ENCODE measurements at places on chromosomes 11 and 22.
A peak's percentile ranks its signal among the peaks of the same experiment; 100 is the strongest.

DNA sequence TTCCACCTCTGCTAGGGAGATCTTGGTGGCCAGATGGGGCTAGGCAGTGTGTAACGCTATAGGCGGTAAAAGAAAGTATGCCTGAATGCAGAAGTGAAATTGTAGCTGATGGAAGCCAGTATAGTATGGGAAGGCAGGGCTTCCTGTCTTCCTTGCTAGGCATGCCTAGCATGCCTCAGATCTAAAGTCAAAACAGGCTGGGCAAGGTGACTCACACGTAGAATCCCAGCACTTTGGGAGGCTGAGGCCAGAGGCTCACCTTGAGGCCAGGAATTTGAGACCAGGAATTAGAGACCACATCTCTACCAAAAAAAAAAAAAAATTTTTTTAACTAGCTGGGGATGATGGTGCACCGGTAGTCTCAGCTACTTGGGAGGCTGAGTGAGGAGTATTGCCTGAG lies 281.7 kb upstream of the MTNR1B start:
- DNase-seq, result no peak

DNA sequence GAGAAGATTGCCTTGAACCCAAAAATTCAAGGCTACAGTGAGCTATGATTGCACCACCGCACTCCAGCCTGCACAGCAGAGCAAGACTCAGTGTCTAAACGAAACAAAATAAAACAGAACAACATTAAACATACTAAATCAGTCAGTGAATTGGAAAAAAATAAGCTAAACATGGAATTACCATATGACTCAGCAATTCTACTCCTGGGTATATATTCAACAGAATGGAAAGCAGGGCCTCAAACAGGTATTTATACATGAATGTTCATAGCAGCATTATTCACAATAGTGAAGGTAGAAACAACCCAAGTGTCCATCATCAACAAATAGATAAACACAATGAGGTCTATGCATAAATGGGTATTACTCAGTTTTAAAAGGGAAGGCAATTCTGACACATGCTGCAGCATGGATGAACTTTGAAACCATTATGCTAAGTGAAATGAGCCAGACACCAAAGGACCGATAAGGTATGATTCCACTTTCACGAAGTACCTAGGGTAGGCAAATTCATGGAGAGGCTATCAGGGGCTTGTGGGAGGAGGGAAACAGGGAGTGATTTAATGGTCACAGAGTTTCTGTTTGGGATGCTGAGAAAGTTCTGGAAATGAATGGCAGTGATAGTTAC lies 15.5 kb downstream of the NTM start:
- no peak for DNase-seq

- no peak for DNase-seq
Measured at GRCh38 chr11:725624-726202, 19.7 kb downstream of the EPS8L2 start.

GRCh38 chr11:47007579-47007978 lies 71.0 kb downstream of the CSTPP1 start:
- no peak for DNase-seq

- DNase-seq, result no peak
Measured at GRCh38 chr11:10503221-10503620, 37.8 kb downstream of the RNF141 start.

GRCh38 chr22:47260551-47260950 lies 498.1 kb downstream of the TBC1D22A start:
- no peak for DNase-seq

- DNase-seq, result no peak
Measured at GRCh38 chr11:64916040-64916774, 802 bp downstream of the ATG2A start.

- no peak for DNase-seq
Measured at GRCh38 chr11:118054712-118055640, 21.9 kb upstream of the TMPRSS4 start.

GRCh38 chr11:66100272-66101065 lies 30.4 kb downstream of the PACS1 start:
- DNase-seq, result no peak

DNA sequence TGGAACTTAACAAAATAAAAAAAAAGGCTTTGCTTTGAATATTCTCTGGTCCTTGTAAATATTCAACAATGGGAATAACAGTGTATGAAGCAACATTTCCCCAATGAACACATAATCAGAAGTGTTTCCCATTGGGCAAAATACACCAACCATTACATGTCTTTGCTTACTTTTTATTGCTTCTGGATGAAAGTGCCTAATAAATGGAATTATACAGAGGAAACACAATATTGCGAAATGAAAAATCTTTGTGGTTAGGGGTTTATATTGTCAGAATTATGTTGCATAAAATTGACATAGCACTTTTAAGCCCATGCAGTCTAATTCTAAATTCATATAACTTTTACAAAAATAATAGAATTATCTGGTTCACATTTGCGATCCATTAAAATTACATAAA lies 386.4 kb downstream of the DCDC1 start:
- no peak for DNase-seq

DNA sequence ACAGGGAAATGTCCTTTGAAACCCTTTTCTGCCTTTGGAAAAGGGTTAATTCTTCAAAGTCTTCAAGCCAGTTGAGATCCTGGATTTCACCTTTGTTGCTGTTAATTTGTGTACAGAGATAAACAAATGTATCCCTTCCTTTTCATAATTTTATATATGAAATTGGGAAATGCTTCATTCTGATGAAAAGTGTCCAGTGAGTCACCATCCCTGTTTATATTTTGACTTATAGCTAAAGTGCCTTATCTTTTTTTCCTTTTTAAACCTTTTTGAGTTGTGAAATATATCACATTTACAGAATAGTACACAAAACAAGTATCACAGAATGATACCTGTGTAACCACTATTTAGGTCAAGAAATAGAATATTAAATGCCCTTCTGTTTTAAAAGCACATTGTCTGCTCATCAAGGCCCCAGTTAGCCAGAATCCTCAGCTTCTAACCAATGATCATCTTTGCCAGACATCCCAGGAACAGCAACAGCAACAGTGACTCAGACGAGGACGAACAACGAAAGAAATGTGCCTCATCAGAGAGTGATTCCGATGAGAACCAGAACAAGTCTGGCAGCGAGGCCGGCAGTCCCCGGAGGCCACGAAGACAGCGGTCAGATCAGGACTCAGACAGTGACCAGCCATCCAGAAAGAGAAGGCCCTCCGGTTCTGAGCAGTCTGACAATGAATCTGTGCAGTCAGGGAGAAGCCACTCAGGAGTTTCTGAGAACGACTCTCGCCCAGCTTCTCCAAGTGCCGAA lies 27.3 kb downstream of the CTR9 start:
- peak; percentile 29 for DNase-seq

- no peak for DNase-seq
Measured at GRCh38 chr11:107704451-107704850, 7.4 kb downstream of the SLN start.

DNA sequence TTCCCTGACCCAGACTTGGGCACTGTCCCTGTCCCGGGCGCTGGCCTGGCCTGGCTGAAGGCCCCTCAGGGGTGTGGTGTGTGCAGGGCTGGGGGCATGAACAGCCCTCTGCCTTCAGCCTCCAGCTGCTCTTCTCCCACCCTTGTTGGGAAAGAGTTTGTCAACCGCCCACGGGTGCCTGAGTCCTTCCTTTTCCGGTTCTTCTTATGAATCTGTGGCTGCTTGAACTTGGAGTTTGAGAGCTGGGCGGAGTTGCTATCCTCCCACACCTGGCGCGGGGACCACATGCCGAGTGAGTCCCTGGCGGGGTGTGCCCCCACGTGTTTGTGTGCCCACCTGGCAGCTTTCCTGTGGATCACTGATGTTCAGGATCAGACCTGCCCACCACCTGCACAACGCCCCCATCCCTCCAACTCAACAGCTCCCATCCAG lies 13.4 kb downstream of the NFAM1 start:
- no peak for DNase-seq

- no peak for DNase-seq
Measured at GRCh38 chr11:126538071-126538470, 182.6 kb downstream of the ST3GAL4 start.

GRCh38 chr22:20264614-20265452 lies 3.3 kb downstream of the RTN4R start:
- no peak for DNase-seq

DNA sequence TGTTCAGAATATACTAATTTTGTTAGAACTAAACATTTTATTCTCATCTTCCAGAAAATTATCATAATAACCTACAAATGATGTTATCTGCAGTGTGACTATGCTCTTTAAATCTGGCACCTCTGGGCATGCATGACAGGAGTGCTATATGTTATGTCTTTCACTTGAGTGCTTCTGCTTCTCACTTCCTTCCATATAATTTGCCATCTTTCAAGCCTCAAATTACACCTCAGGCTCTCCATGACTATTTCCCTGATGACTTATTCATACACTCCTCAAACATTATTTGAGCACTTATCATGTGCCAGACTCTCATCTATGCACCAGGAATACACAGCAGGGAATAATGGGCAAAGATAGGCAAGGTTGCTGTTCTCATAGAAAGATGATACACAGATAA lies 219.3 kb upstream of the POU2AF2 start:
- DNase-seq, result no peak

GRCh38 chr11:21602699-21603098 lies 590.2 kb upstream of the ANO5 start:
- DNase-seq, result no peak

- DNase-seq, result no peak
Measured at GRCh38 chr11:118200901-118201680, 23.7 kb downstream of the JAML start.

- DNase-seq, result no peak
Measured at GRCh38 chr22:41398921-41399320, 17.2 kb downstream of the TEF start.

GRCh38 chr22:29375398-29376076 lies 12.8 kb downstream of the AP1B1 start:
- no peak for DNase-seq

DNA sequence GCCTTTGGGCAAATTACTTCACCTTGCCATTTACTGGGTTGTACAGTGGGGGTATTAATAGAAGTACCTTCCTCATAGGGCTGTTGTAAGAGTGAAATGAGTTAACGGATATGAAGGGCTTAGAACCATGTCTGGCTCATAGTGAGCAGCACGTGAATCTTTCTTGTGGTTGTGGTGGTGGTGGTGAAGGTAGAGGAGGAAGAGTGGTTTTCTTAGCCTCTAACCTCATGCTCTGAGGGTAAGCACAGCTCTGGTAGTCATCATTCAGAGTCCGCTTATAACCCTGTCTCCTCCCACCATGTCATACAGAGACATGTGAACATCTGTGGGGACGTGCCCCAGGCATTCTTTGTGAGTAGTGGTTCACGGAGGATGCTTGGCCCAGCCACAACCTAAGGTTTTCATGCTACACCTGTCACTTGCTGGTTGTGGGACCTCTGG lies 43.6 kb downstream of the TEAD1 start:
- DNase-seq, result no peak

DNA sequence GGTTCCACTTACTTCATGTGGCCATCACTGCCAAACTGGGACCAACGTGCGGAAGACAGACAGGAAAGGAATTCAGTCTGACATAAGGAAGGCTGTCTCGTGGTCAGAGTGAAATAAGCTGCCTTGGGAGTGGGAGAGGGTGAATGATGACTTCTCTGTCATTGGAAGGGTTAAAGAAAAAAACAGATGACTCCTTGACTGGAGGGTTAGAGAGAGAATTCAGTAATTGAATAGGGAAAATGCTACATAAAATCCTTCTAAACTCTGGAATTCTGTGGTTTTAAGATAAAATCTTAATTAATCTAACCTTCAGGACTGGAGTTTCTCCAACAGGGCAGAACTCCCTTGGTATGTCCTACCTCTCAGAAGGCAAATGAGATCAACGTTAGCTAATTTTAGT lies 33.8 kb downstream of the RAB30 start:
- no peak for DNase-seq

GRCh38 chr22:20418211-20418788 lies 19.3 kb downstream of the SCARF2 start:
- DNase-seq, result peak; percentile 82

DNA sequence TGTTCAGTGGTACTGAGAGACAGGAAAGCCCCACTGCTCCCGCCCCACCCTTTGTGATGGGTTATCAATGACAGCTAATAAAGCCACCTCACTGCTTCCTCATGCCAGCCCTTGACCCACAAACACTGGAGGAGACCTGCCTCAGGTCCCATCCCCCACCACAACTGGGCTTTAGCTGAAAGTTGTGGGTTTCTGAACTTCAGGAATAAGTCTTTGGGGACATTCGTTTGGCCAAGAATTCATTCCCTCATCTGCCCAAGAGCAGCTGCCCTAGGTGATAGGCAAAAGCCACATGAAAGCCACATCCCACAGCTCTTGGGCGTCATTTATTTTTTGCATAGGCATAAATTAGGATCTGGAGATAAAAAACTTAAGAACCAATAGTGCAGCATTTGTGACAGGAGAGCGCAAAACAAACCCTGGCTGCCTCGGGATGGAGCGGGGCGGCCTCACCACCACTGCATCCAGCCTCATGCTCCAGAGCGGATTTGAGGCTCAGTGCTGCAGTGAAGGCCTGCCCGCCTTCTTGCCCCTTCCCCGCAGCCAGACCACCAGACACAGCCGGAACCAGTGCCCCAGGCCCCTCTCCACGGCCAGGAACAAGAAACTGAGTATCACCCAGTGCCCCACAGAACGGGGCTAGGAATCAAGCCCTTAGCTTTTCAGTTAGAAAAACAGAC lies 21.2 kb downstream of the SUN2 start:
- no peak for DNase-seq

GRCh38 chr11:108965306-108966001 lies 300.6 kb downstream of the DDX10 start:
- DNase-seq, result no peak

GRCh38 chr11:45752106-45752505 lies 52.8 kb upstream of the SLC35C1 start:
- no peak for DNase-seq

DNA sequence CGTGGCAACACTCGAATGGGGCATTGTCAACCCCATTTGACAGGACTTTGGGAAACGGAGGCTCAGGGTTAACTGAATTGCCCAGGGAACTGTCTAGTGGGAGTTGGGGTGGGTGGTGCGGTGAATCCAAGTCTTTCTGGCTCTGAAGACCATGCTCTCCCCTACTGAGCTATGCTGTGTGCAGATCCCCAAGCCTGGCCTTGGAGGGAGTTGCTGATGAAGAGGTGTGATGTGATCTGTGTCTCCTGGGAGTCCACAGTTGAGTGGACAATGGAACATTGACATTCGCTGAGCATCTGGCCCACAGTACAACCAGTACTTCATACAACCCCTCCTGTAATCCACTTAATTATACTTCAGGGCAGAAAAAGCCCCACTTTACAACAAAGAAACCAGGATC lies 172.2 kb downstream of the ST3GAL4 start:
- no peak for DNase-seq

DNA sequence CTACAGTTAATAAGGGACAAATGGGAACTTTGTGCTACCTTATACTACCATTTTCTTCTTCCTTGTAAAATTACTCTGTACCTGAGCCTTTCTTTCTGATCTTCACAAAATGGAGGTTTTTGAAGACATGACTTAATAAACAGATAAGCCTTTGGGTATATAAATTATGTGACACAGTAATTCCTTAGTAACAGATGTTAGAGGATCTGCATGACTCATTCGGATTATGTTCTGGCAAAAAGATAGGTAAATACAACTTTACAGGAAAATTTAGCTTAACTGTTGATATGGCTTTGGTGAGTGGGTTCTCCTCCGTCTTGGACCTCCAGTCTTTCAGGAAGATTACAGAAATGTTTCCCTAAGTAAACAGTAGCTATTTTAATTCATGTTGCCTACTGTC lies 61.8 kb downstream of the BID start:
- no peak for DNase-seq

All from COLO829 (cell line).